Hematopoietic multipotent progenitor cell treated with erythropoietin and hydrocortisone succinate and interleukin-3 and kit ligand, for 17 days (in vitro differentiated cells): ENCODE measurements at places on chromosomes 5 and 9.

DNA sequence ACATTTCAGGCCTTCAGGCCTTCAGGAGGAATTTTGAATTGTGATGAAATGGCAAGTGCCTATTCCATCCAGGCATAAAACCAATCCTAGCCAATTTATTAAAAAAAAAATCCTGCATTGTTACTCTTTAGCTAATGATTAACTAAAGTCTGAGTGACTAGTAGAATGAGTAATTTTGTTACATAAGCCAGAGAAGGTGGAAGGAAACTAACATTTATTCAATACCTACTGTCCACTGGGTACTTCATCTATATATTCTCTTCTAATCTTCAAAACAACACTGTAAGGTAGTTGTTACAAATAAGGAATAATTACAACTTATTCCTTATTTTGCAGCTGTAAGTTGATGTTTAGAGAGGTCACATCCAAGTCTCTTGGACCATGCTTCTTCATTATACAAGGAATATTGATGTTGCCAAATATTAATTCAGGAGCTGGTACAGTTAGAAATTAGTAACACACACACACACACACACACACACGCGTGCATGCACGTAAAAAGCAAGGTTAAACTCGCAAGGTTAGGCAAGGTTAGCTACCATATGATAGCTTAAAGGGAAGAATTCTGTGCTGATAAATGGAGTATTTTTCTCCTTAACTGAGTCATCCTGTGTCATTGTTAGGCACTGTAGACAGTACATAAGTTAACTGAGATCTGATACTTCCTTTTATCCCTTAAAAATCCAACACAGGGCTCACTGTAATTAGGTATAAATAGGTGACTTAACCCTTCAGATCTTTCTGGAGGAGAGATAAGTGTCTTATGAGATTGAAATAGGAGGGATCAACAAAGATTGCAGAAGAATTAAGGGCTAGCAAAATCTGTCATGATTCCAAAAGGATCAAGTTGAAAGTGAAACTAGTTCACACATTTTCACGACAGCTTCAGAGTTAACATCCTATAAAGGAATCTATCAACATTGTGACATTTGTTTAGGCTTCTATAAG, 596.9 kb downstream of the PDE4D start:
- no peak for DNase-seq

- DNase-seq, result no peak
Observed at GRCh38 chr5:152349683-152350526, 55.2 kb downstream of the NMUR2 start.

- peak; percentile 64 for DNase-seq
Observed at GRCh38 chr9:21110708-21111576, 30.7 kb downstream of the IFNW1 start.

DNA sequence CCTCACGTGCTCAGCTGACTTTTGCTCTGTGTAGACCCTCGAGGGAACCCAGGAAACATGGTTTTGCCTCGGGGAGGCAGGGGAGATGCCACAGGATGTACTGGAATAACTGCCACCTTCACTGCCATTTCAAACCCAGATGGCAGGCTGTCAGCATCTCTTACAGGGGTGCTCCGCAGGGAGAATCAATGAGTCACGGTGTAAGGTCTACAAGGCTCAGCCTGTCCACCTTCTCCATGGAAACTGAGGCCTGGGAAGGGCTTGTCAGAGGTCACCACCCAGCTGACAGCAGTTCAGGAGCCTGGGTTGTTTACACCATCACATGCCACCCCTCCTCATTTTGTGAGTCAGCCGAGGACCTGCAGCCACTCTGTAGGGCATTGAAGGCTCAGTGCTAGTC, 30.8 kb downstream of the DAB2IP start:
- no peak for DNase-seq

GRCh38 chr9:2039294-2040180, 24.4 kb downstream of the SMARCA2 start:
- no peak for DNase-seq
